ENCODE measurements at places on chromosomes 3 and 15. TPM values are rescaled to one million over a fixed set of nuclear protein-coding genes. Genes with fewer than 3 reads are reported as not detected.

Gene SPCS1
- 267 TPM for total RNA-seq

Gene ATP1B3
- 30.3 TPM for total RNA-seq

Gene NKTR
- total RNA-seq = 34.3 TPM

Gene KNSTRN
- total RNA-seq = 32.6 TPM

Gene SERPINI1
- 1.6 TPM for total RNA-seq

Gene UNC45A
- total RNA-seq = 43.2 TPM

Gene MAGI1
- 6.4 TPM for total RNA-seq

Gene ROBO1
- total RNA-seq = 47.8 TPM

Gene CHST14
- 41.4 TPM for total RNA-seq

Gene CCDC54
- total RNA-seq = not detected

Gene TMEM212
- total RNA-seq = not detected

Gene MYO5C
- total RNA-seq = not detected

Gene AGBL1
- not detected for total RNA-seq

Gene PLSCR5
- not detected for total RNA-seq

Gene MME
- total RNA-seq = 96.5 TPM

Gene DVL3
- 63.8 TPM for total RNA-seq

Gene PROS1
- total RNA-seq = 12.5 TPM

Gene XCR1
- not detected for total RNA-seq

Gene UCN2
- total RNA-seq = 3.1 TPM

Gene IL17RD
- 2.3 TPM for total RNA-seq

Gene MESP2
- total RNA-seq = 2.0 TPM

Gene CACNA2D2
- total RNA-seq = 0.08 TPM
